DMS 273 treated with DMSO at 0.1 percent for 48 hours (cell line): ENCODE measurements at places on chromosomes 4 and X.

DNA sequence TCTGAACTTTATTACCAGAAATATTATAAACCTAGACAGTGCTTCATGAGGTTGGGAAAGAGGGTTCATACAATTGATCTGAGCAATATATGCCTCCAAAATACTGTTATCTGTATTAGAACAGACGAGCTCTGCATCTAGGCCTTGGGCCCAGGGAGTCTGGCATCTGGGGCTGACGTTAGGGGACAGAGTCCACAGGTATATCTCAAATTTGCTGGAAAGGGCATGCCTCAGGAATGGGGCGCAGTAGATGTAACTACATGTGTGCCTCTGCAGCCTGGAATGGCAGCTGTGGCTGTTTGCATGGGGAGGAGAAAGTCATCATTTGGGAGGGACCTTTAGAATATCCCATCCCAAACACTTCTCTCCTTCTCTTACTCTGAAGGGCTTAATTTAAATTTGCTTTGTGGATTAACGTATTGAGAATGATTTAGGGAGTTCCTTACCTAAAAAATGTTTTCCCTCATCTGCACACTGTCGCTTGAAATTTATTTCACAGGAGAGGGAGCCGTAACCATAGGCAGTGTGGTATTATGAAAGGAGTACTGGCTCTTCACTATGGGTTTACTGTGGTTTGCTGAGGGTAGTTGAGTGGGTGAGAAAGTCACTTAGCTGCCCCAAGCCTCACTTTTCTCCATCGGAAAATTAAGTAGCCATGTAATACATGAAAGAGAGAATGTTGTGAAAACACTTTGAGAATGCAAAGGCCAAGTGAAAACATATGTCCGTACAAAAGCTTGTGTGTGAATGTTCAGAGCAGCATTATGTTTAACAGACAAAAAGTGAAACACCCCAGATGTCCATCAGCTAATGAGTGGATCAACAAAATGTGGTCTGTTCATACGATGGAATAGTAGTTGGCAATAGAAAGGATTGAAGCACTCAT lies 5.9 kb downstream of the ADD1 start:
- DNase-seq = no peak

DNA sequence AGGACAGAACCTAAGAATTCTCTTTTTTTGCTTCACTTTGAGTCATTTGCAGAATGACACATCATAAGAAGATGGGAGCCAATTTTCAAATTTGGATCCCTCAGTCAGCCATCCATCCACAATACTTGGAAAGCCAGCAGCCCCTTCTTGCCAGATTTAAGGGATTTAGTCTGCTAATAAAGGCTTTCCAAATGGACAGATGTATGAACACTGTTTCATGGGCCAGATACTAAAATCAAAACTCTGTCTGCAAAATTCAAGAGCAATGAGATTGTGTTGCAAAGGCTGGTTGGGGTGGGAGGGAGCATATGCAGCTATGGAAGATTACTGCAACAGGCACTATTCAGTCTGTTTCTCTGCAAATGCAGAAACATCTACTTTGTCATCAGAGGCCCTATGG lies 37.7 kb upstream of the KCNIP4 start:
- no peak for DNase-seq

DNA sequence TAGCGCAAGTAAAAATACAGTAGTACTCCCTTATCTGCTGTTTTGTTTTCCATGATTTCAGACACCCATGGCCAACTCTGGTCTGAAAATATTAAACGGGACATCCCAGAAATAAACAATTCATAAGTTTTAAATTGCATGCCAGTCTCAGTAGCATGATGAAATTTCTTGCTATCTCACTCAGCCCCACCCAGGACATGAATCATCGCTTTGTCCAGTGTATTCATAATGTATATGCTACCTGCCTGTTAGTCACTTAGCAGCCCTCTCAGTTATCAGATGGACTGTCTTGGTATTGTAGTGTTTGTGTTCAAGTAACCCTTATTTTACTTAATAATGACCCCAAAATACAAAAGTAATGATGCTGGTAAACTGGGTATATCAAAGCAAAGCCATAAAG lies 158.2 kb upstream of the DDIT4L start:
- no peak for DNase-seq

DNA sequence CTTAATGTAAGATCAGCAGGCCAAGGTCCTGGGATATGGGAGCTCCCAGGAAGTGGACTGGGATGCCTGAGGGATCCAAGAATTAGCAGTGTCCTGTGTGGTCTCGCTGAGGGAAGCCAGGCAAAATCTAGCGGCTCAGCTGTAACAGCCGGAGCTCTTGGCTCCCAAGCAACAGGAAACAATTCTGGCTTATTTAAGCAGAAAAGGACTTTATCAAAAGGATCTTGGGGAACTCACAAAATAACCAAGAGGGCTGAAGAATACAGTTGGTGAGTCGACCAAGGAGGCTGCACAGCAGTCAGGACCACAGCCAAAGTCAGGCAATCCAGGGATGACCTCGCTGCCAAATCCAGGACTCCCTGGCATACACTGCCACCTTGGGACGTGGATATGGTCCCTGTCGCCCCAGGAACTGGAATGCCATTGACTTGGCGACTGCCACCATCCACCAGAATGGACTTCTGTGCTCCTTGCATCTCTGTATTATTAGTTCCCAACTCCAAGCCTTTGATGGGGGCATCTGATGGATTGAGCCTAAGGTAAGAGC lies 165.3 kb upstream of the BCOR start:
- DNase-seq = no peak

- no peak for DNase-seq
These were observed 237 bp downstream of the ANKRD17 start for GRCh38 chr4:73258436-73258685.
